ENCODE measurements at places on chromosomes 6 and 20.

- DNase-seq: no peak
Observed at GRCh38 chr6:98131290-98131990, 702.9 kb upstream of the POU3F2 start.

- no peak for DNase-seq
Observed at GRCh38 chr6:147643341-147644200, 135.1 kb downstream of the SAMD5 start.

DNA sequence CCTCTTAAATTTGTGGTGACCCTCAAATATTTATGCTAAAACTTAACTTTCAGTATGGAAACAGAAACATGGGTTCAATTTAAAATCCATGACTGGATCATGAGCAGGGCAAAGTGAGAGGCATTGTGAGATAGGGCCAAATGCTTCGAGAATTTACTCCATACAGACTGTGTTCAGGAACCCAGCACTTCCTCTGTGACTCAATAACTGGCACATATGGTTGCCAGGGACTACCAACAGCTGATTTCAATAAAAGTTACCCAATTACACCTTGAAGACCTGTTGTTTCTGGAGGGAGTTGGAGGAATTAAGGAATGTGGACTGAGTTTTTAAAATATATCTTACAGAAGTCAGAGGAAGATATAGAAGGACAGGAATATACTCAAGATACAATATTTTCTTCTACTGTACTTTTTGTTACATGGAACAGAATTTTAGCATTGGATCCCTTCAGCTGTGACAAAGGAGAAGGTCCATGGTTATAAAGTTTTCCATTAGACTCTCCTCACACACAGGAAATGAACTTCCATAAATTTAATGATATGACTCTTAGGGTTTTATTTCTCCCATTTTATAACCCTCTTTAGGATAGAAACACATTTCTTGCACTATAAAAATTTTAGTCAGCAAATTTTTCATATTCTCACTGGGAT is 258.5 kb downstream of the KHDC1L start:
- DNase-seq: no peak

GRCh38 chr6:132198896-132199295 is 202.4 kb downstream of the MOXD1 start:
- no peak for DNase-seq

DNA sequence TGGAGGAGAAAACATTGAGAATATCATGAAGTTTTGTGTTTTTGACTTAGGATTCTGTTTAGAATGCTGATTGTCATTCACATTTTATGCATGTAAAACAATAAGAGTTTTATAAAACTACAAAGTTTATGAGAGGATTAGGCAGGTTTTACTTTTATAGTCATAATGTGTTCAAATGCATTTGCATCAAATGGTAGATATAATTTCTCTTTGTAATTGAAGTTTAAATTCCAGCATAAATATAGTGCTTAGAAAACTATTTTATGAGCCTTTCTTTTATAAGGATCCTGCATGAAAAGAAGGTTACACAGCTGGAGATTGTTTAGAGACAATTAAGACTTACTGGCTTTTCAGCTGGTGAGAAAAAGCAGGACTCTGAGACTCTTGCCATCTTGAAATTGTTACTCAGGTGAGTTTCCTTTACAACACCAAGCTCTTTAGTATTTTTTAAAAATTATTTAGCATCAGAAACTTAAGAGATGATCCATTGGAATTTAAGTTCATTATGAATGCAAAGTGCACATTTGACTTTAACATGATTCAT is 157.1 kb upstream of the MAN1A1 start:
- no peak for DNase-seq

DNA sequence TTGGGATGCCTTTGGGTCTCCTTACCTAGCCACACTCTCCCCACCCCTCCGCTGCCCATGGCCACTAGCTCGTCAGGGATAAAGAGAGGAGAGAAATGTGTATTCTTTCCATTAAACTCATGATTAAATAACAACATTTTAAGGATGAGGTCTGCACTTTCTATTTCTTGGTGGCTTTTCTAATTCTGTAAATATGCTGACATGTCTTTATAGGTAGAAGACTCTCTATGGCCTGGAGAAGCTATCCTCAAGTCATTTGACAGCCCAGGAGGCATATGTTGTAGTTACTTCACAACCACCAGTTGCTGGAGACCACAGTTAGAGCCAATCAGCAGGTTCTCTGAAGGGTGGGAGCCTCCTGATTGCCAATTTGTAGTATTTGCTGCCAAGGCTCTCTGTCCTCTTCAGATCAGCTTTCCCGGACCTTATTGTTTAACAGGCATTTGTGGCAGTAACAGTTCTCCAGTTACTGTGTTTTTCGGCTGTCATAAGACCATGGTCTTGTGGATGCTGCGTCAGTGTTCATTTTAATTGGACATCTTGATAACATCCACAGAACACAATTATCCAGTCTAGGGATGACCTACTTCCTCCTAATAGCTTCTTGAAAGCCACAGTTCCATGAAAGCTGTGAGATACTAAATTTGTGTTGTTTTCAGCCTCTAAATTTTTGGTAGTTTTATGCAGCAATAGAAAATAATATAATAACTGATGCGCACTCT is 205.0 kb upstream of the KCNQ5 start:
- DNase-seq: no peak

DNA sequence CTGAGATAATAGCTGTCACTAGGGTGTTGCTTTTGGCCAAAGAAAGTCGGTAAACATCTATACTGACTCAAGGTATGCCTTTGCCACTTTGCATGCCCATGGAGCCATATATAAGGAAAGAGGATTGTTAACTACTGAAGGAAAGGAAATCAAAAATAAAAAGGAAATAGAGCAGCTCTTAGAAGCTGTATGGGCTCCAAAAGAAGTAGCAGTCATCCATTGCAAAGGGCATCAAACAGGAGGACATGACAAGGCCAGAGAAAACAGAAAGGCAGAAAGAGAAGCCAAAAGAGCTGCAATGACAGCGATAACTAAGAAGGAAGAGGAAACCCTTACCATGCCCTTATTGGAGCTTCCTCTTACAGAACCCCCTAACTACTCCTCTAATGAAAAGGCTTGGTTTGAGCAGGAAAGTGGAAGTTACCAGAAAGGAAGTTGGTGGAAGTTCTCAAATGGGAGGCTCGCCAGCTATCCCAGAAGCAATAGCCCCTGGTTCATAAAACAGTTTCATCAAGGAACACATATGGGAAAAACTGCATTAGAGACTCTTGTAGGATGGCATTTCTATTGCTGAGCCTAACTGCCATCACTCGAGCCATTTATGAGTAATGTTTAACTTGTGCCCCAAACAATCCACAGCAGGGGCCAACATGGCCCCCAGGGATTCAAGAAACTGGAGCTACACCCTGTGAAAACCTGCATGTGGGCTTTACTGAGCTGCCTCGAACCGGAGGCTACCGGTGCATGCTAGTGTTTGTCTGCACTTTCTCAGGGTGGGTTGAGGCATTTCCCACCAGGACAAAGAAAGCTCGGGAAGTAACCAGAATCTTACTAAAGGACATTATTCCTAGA is 7.0 kb downstream of the IL22RA2 start:
- no peak for DNase-seq

DNA sequence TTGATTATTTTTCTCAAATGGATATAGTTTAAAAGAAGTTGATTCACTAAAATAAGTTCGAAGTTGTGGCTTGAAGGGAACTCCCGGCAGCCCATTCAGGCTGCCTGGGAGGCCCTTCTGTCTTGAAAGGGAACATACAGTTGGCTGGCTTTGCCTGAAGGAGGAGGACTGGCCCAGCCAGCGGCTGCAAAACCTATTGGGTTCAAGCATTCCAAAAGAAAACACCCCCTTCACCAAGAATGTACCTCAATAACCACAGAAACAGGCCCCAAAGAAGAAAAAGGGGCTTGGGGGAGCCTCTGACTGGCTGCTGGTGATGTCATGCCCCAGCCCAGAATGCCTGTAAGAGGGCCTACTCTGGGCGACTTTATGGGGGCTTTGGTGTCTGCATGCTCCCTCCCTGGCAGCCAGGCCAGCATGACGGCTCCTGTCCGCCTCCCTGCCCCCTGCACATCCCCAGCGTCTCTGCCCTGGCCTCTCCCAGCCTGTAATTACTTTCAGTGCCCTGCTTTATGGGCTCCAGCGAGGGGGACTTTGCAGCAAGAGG is 36.5 kb downstream of the MAFB start:
- DNase-seq: no peak

GRCh38 chr6:111185954-111186353 is 98.7 kb downstream of the SLC16A10 start:
- no peak for DNase-seq
